ENCODE measurements at places on chromosomes 2 and 18.

DNA sequence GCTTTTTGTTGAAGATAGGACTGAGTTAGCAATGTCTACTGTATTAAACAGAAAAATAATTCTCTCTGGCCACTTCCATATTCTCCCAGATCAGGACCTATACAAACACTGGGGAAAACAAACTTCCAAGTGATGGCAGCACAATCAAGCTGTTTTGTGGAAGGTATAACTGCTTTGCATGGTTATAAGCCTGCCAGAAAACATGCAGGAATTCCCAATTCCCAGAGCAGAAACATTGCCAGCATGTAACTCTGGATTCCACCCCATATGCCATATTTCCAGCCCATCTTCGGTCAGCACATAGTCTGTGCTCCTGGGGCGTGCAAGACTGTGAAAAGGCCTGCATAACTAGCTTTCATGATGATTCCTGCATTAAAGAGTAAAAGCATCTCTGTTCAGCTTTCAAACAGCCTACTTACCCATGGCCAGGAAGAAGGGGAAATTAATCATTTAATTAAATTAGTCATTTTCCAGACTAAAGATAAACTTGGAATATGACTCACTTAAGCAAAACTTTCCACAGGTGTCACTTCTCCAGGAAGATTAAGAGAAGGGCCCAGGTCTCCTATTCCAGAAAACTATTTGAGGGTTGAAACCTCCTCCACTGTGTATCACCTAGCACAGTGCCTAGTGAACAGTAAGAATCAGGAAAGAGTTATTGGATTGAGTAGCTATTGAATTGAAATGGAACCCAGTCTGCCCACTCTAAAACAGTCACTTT is 280.5 kb downstream of the NRXN1 start:
- peak; percentile 20 for DNase-seq

DNA sequence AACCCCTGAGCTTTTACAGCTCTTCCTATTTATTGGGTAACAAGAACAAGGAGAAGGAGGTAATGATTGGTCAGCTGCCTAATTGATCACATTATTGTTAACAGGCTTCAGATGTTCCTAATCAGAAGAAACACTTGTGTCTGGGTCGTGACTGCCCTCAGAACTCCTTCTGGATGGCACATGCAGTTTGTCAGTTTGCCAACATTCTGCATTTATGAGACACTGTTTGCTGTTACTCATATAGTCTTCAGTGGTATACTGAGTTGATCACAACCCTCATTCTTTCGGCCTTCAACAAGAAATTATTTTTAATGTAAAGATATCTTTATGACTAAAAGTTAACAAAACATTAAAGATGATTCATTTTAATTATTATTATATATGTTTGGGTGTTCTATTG is 95.7 kb upstream of the DOCK10 start:
- DNase-seq, result no peak

GRCh38 chr2:43438342-43438741 is 157.5 kb downstream of the THADA start:
- no peak for DNase-seq

DNA sequence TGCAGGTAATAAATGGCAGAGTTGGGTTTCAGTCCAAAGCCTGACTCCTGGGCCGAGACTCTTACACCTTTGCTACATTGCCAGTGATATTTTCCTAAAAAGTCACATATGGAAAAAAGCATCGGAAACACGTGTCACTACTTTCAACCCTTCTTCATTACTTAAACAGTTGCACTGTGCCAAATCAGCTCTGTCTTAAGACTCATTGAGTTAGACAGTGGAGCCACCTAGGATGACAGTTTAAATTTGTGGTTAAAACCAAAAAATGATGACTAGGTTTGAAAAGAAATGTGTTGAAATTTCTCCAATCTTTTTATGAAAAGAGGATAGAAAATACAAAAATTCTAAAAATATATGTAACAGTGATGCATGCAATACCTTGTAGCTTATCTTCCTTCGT is 97.5 kb downstream of the TMEM247 start:
- DNase-seq, result no peak

GRCh38 chr2:219643788-219644398 is 16.5 kb downstream of the SLC4A3 start:
- no peak for DNase-seq

- DNase-seq, result no peak
Observed at GRCh38 chr2:120177001-120177621, 46.1 kb downstream of the TMEM185B start.

DNA sequence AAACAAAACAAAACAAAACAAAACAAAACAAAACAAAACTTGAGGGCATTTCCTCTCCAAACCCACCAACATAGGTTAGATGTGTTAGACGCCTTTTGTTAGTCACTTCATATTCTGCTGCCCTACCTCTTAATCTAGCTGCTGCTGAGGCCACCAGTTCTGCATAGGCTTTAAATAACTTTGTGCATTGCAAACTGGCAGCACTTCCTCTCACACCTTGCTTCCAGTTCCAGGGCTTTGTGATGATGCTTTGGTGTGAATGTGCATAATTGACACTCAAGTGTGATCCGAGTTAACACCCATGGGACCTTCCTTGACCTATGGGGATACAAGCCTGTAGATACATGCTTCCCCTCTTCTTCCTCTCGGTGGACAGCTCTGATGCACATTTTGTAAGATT is 2.3 kb upstream of the SERPINB11 start:
- DNase-seq, result no peak

DNA sequence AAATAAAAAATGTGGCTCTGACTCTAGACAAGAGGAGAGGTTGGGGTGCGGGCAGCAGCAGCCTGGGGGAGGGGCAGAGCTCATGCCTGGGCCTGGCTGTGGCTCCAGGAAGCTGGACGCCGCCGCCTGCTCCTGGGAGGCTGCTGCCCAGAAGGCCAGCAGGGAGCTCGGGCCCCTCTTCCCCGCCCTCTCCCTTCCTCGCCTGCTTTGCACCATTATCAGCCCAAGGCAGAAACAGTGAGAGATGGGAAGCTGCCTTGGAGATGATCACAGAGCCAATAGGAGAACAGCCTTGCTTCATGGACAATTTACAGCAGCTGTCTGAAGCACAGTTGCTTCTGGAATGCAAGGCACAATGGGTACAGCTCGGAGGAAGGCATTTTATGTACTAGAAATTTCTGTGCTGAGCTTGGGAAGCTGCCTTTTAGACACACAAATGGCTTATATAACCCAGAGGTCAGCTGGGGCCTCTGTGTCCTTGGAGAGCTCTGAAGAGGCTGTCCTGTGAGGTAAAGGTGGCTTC is 55.3 kb upstream of the AFF3 start:
- DNase-seq, result peak; percentile 60

DNA sequence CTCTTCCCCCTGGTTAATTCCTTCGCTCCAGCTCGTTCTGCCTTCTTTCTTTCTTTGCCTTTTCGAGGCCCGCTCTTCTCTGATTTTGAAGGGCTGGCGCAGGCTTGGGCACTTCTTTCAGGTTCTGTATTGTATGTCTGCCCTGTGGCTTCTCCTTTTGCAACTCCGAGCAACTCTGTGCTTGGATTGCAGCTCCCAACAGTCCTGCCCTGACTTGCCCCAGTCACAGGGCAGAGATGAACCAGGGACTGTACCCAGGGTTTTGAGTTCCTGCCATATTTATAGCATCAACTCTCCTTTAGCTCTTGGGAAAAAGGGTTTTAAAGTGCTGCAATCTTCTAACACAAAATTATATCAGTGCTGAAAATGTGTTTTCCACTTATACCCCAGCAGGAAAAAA is 31.1 kb upstream of the CD8A start:
- no peak for DNase-seq

DNA sequence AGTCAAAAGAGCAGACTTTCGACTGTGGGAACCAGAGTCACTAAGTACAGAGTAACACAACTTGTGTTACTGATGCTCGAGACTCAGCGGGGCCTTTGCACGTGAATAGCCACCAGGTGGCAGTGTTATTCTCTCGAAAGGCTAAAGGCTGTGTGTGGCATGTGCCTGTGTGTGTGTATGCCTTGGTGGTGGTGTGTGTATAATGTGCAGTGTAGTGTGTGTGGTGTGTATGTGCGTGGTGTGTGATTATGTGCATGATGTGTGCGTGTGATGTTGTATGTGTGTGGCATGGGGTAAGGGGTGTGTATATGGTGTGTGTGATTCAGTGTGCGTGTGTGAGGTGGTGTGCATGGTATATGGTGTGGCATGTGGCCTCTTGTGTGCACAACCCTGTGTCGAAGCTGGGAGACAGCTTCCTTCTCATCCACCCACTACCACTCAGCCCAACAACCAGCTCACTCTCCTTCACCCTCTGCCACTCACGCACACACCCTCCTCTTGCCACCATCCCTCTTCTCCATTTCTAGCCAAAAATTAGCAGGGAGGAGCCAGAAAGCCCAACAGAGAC is 83.0 kb upstream of the ZNF532 start:
- peak; percentile 74 for DNase-seq

All from cerebellum (tissue), 4 donors.